ENCODE measurements at places on chromosomes 2 and 18. TPM values are rescaled to one million over a fixed set of nuclear protein-coding genes. Genes with fewer than 3 reads are reported as not detected.

Gene SAP130
- total RNA-seq: 31.8 TPM

Gene HNMT
- total RNA-seq: not detected

GRCh38 chr18:32459361-32460101 is 11.2 kb downstream of the GAREM1 start:
- no peak for DNase-seq

DNA sequence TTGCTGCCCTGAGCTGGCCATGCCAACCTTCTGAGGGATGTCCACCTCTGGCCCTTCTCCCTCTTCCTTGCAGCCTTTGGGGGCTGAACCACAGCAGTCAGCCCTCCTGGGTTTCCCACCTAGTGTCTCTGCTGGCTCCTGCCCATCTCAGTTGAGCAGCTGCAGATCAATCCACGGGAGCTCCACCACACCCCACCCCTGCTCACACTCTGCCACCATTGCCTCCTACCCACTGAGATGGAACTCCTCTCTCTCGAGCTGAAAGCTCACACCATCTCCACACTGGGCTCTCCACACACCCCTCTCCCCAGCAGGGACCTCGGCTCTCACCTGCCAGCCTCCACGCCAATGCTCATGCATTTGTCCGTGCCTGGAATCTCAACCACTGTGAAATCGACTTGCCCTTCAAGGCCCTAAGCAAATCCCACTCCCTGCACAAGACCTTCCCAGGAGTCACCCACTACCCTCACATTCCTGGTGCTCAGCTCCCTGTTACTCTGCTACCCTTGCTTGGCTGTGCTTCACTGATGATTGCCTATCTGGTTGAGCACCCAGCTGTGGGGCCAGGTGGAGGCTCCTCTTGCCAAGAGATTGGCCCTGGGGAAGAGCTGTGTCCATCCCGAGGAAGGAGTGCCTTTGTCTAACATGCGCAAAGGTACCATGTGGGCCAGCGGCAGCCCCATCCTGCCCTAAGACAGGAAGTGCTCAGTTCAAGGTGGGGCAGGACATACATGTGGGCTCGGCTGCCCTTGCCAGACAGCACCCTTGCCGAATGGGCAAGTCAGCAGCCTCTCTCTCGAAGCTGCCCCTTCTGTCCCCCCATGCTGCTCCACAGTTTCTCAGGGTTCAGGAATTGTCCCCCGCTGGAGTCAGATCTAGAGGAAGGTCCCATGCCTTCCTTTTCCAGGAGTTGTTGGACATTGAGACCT is 208.7 kb downstream of the CYP26B1 start:
- DNase-seq: no peak

DNA sequence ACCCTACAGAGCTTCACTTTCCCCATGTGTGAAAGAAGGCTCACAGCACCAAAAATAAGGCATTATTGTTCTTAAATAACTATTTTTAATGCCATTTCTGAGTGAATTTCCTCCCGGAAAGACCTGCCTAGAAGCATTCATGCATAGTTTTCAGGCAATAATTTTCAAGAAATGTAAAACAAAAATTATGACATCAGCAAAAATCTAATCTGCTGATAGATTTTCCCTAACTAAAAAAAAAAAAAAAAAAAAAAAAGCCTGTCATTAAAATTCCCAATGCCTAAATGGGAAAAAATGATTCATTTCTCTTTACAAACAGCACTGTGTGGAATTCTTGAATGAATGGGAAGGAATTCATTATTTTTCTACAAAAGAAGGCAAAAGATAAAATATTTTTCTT is 35.4 kb downstream of the ABCB11 start:
- DNase-seq: no peak

GRCh38 chr2:167767830-167768229 is 479.6 kb downstream of the STK39 start:
- no peak for DNase-seq

- no peak for DNase-seq
Observed at GRCh38 chr2:6956566-6956965, 39.4 kb downstream of the RNF144A start.

GRCh38 chr2:224628416-224628815 is 43.3 kb upstream of the CUL3 start:
- no peak for DNase-seq

DNA sequence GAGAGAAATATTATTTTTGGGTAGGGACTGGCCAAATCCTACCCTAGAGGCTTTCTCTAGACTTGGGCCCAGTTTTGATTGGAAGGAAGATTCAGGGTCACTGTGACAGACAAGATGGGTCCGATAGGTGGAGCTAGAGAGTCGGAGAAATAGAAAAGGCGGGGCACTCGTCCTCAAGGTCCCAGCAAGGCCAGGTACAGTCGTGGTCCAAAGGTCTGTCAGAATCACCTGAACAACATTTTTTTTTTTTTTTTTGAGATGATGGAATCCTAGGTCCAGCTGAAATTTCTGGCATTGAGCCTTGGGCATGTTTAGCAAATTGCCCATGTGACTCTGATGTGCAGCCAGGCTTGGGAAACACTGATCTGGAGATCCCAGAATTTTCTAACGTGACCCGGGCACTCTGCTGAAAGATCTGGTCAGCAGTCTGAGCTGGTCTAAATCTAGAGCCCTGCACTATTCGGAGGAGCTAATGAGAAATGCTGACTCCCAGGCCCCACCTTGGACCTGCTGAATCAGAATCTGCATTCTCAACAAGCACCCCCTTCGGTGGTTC is 23.0 kb upstream of the NTSR2 start:
- DNase-seq: peak; percentile 79

GRCh38 chr2:62471816-62472215 is 34.2 kb downstream of the TMEM17 start:
- no peak for DNase-seq

Gene SCYGR6
- not detected for total RNA-seq

DNA sequence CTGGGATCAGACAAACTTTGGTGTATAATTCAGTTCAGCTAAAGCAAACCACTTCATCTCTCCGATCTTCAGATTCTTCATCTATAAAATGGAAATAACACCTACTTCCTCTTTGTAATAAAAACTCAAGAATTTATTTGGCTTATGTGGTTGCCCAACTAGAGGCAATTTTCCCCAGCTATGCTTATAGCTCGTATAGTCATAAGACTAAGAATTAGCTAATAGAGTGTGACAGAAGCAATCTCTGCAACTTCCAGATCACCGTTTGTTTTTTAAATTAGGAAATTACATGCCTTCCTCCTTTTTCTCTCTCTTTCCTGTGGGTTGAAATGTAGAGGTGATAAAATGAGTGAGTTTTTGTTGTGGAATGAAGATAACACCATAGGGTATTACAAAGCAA is 35.3 kb upstream of the KCNF1 start:
- DNase-seq: no peak

- DNase-seq: no peak
Observed at GRCh38 chr2:224030786-224031185, 8.3 kb downstream of the SERPINE2 start.

Gene SYT4
- total RNA-seq: not detected

GRCh38 chr2:20596973-20597859 is 53.7 kb downstream of the HS1BP3 start:
- no peak for DNase-seq

DNA sequence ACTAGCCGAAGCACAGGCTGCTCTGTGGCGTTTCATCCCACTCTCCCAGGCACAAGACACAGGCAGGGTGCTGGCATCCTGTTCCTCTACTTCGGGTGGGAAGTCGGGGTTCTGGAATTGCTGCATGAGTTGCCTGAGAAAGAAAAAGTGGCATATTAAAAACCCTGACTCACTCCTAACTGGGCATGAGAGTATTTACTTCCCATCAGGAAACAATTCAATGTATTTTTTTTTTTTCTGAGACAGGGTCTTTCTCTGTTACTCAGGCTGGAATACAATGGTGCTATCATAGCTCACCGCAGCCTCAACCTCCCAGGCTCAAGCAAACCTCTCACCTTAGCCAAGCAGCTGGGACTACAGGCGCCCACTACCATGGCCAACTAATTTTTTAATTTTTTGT is 7.4 kb downstream of the ODC1 start:
- DNase-seq: no peak

DNA sequence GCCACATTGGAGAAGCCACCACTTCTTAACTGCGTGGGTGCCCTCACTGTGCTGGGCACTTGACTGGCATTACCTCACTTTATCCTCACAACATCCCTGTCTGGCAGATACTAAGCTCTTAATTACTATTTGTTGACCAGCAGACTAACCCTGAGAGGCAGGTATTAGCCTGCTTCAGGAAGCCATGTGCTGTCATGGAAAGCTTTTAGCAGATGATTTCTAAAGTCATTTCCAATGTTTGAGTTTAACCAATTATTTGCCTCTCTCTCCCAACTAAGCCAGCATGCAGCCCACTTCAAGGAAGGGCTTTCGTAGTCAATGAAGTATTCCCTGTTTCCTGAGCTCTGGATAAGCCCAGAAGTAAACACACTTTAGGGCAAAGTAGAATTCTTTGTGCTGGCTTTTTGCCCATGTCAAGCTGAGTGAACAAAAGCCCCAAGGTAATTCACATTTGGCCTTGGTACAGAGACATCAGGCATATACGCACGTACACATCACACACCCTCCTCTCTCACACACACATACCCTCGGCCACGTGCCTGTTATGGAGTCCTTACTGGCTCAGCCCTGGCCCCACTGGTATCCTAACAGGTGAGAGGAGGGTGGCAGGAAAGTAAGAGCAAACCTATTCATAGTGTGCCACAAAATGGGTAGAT is 108.6 kb downstream of the C1D start:
- DNase-seq: no peak

DNA sequence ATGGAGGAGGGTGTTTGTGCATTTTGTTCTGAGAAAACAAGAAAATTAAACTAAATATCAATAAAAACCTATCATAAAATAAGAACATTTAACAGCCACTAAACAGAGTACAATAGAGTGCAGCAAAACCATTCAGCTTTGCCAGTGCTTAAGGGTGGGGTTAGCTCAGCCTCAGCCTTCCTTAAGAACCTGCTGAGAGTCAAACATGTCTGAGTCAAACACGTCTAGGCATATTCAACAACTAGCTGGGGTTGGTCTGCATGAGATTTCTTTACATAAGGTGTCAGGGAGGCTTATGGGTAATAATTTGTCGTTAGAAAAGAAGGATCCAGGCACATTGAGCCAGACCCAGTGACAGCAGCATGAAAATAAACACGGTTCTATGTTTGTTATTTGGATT is 298.2 kb downstream of the SP3 start:
- no peak for DNase-seq

- no peak for DNase-seq
Observed at GRCh38 chr2:166230024-166230723, 102.4 kb upstream of the SCN1A start.

- no peak for DNase-seq
Observed at GRCh38 chr2:28387082-28387960, 5.3 kb upstream of the FOSL2 start.

GRCh38 chr2:8094526-8094925 is 587.3 kb upstream of the ID2 start:
- no peak for DNase-seq

DNA sequence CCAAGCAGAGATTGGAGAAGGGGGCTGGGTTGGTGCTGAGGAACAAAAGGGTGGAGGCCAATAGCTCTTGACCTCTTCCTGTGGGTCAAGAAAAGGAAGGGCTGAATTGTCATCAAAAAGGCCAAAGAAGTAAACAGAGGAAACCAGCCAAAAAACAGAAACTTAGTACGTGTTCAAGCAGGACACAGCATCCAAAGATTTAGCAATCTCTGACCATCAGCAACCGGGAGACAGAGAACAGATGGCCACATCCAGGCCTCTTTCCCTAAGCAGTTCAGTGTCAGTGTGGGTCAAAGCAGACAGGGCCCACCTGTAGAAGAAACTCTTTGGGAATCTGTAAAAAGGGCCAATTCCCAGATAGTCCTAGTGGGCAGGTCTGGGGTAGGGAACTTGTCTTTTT is 2.9 kb downstream of the DNPEP start:
- DNase-seq: no peak

DNA sequence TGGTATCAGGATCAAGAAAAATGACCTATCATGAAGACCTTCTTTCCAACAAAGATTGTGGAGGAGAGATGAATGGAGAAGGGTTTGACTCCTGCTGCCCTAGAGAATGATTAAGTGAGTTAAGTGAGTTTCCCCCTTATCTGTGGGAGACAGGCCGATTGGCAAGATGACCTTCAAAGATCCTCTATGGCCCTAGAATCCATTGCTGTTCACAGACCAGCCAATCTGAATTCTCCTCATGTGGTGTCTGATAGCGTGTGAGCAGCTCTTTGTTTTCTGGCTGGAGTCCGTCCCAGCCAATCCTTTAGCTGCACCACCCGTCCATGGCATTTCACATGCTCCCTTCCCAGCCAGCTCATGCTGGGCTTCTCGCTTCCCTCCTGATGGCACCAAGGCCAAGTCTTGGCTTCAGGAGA is 79.4 kb downstream of the MARCHF4 start:
- no peak for DNase-seq

Gene REEP1
- total RNA-seq: not detected

Gene DSG4
- total RNA-seq: not detected

DNA sequence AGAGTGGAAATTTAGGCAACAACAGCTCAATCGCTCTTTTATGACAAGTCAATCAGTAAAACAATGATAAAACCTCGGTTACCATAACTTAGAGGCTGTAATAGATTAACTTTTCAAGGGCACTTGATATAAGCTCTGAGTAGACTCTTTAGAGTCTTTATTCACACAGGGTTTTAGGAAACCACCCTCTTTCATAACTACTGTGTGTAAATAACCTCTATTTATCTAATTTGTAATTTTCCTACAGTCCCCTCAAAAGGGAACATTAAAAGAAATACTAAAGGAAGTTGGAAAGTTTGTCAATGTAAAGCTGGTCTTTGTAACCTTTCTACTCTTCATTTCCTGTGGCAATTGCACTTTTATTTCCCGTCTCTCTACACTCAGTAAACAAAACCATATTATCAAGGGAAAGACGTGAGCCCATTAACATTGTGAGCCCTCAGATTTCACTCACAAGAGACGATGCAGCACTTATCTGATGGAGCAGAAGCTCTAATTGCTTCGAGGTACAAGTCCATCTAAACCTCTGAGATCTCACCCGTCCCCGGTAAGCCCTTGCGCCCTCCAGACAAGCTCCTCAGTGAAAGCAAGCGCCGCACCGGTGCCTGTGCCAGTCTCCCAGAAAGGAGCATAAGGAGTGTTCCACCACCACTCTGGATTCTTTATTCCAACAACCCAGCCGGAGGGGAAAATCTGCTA is 1.1 kb upstream of the HOXD1 start:
- no peak for DNase-seq

Gene TFCP2L1
- total RNA-seq: 1.4 TPM

Gene C1QL2
- total RNA-seq: not detected

Gene POTEJ
- 0.10 TPM for total RNA-seq

Gene ITPRIPL1
- total RNA-seq: 8.1 TPM

- DNase-seq: no peak
Observed at GRCh38 chr2:127419448-127420038, 1.3 kb downstream of the PROC start.

Gene GCKR
- total RNA-seq: not detected

GRCh38 chr18:23377669-23378301 is 75.3 kb upstream of the RIOK3 start:
- no peak for DNase-seq

- DNase-seq: no peak
Observed at GRCh38 chr2:233756429-233757081, 3.5 kb upstream of the UGT1A1 start.
